8988T (cell line): ENCODE measurements at places on chromosomes 3 and 15.

DNA sequence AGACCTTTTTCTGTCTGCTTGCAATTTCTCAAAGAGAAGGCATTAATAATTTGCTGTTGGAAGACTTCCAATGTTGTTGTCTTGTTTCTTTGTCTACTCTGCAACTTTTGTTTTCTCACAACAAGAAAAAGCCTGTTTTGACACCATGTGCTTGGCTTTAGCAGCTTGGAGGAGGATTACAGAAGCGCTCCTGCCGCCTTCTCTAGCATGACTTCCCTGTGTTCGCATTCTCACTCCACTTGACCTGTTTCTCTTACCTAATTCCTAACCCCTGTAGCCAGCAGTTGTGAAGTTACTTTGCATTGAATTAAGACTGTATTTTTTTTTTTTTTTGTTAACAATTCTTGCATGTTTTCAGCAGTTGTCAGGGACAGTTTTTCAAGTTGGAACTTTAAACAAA, 235.3 kb upstream of the GOLIM4 start:
- no peak for DNase-seq

DNA sequence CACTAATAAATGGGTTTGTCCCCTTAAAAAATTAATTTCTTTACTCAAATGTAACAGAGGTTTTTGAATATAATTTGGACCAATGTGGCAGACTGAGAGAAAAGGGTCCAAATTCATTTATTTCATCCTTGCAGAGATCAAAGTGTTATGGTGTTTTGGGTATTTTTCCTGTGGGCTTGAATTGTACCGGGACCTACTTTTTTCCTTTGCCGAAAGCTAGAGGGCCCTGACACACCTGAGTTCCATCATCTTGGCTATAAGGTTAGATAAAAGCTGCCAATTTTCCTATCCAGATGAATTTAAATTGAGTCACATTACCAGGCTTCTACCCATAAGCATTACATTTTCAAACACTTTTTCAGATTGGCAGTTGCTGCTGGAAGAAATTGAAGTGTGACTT, 908 bp downstream of the CCNB2 start:
- no peak for DNase-seq

DNA sequence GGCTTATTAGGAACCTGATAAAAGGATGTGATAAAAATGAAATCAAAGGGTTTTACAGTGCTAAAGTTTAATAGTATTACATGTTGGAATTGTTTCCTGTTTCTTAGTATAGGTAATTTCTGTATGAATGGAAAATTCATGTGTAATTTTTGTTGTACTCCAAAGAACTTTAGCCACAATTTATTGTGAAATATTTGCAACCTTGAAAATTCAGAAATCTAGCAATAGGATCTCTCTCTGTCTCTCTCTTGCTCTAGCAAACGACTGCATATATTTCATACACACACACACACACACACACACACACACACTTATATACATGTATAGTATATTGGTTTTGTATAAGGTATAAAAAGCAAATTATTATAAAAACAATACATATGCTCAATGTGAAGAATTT, 59.6 kb downstream of the PIAS1 start:
- DNase-seq: no peak

GRCh38 chr3:177234121-177234520, 36.8 kb upstream of the TBL1XR1 start:
- no peak for DNase-seq

- DNase-seq: no peak
These were observed 188.7 kb upstream of the TBC1D5 start for GRCh38 chr3:17931131-17931530.

- DNase-seq: no peak
These were observed 32.5 kb upstream of the LCTL start for GRCh38 chr15:66598095-66598815.

DNA sequence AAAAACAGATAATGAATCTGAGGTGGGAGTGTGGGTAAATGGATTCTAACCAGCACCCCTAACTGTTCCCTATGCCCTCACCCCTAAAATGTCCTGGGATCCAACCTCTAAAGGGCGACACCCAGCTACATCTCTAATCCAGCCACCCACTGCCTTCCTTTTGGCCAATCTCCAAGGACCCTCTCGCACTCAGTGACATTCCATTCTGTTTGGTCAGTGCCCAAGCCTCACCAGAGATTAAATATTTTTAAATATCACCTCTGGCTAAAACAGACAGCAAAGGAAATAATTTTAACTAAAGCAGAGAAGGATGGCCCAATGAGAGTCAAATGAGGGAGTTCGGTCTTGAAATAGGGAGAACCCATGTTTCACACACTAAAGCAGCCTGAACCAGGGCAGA, 19.9 kb upstream of the SCN10A start:
- DNase-seq: no peak

DNA sequence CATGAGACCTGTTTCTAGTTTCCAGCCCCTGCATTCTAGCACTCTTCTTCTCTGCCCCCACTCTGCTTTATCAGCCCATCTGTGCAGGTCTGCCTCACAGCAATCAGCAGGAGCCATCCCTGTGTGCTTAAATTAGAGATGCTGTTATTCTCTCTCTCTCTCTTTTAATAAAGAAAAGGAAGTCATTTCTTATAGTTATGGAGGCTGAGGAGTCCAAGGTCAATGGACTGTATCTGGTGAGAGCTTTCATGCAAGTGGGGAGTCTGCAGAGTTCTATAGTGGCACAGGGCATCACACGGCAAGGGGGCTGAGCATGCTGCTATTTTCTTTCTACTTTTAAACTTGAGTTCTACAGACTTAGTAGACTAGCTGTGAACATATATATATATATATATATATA, 4.5 kb upstream of the ST6GAL1 start:
- no peak for DNase-seq

DNA sequence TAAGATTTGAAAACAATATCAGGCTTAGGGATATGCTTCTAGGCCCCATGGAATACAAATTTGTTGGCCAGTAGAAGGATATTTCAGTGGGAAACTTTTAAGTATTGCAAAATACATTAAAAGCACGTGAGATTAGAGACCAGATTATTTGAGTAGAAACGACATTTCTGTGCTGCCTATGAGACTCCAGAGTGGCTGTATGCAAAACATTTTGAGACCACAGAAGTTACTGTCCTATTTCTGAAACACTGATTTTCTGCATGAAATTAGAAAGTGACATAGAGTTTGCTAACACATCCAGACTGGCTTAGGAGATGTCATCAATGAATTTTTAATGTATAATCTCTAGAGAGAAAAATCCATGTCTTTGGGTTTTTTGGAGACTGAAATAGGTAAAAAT, 99.8 kb downstream of the KCNH8 start:
- no peak for DNase-seq

GRCh38 chr3:66948041-66948440, 50.1 kb upstream of the KBTBD8 start:
- no peak for DNase-seq

GRCh38 chr3:34869696-34870095, 769.6 kb upstream of the ARPP21 start:
- no peak for DNase-seq
